KBM-7 (cell line): ENCODE measurements at places on chromosomes 7 and 10.

DNA sequence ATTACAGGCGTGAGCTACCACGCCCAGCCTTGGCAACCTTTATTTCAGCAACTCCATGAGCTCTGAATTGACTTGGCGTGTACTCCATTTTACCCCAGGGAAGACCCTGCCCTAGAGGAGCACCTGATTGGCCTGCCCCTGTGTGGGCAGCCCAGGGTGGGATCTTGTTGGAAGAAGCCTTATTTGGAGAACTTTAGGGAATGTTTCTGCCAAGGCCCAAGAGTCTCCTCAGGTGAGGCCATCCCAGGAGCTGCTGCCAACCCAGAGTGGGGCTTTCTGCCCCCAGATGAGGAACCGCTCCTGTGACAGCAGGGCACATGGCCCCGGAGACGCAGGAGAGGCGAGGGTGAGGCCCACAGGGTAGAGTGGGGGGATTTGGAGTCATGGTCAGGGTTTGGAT, 42.0 kb downstream of the VWA2 start:
- no peak for DNase-seq

- DNase-seq: no peak
Observed at GRCh38 chr10:29102233-29102632, 186.6 kb upstream of the LYZL1 start.

DNA sequence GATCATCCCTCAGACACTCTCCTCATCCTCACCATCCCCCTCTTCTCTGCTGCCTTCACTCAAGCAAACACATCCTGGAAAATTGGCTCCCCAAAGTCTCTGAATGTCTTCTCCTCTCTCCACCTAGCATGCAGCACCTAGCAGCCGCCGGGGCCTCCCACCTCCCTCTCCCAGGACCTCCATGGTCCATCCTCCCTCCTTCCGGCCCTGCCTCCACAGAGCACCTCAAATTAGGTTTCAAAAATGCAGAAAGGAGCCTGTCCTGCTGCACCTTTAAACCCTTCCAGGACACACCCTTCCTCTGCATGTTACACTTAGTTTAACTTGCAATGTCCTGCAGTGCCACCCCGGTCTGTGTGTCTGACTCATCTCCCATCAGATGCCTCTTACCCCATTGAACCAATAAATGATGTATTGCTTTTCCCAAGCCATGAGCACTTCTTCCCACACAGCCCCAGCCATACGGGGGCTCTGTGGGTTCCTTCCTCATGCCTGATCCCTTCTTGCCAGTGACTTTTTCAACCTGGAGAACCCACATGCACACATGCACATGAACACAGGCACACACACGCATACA, 582.5 kb upstream of the MGMT start:
- DNase-seq: no peak

DNA sequence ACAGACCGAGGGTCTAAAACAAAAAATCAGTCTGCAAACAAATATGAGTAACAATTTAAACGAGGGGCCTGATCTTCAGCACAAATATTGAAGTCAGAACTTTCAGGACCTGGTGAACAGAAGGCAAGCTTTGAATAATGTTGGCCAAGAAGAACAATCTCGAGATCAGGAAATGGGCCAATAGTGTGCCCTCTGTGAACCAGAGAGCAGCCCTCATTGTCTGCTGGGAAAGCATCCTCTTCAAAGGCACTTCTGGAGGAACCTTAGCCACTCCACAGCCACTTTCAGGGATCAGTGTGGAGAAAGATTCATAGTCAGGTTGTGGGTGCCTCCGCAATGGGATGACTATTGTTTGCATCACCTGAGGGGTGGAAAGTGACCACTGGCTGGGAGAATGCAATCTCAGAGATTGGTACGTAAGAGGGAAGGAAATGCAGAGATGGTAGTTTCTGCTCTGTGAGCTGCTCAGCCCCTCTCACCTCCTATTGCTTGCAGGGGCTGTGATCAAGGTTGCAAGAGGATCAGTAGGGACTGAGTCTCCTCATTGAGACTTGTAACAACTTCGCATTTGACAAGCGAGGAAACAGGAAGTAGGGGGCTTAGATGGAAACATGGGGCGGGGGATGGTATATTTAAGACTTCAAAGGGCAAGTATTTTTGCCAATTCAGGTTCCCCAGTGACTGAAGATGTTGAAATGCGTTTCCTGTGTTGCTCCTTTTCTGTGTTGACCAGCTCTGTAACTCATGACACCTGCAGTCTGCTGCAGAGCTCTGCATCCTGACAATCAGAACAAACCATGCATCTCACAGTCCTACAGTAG, 28.4 kb upstream of the IFRD1 start:
- peak; percentile 79 for DNase-seq

GRCh38 chr10:480928-481552, 208.4 kb downstream of the DIP2C start:
- DNase-seq: no peak

- no peak for DNase-seq
Observed at GRCh38 chr10:73584737-73585136, 6.4 kb downstream of the USP54 start.
